OCI-M1 (cell line): ENCODE measurements at places on chromosomes 2 and 18.

DNA sequence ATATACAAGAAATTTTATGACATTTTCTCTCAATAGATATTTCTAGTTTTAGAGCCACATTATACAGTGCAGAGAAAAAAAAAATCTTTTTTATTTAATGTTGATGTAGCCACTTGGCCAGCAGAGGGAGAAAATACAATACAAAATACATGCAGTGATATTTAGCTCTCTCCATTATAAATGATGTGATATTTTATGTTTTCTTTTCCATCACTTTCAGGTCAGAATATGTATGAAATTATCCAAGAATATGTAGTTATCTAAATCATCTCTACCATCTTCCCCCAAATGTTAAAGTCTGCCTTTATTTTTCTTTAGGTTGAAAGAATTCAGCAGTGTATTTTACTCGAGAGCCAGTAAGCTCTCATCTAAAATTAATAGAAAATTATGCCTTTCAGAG is 533.6 kb upstream of the FSHR start:
- DNase-seq: peak; percentile 24

DNA sequence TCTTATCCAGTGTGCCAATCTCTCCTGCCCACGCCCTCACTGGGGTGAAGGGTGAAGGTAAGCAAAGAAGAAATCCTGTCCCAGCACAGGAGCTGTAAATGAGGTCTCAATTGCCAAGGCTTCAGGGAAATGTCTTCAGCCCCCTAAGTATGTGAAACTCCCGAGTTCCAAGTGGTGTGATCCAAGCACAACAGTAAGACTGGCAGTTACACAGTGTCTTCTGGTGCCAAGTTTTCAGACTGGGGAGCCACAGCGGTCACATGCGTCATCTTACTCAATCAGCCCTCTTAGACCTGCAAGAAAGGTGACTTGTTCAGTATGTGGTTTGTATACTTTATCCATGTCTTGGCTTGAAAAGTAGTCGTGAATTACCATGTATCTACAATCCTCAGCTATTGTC is 55.0 kb upstream of the SPRED2 start:
- DNase-seq: no peak

DNA sequence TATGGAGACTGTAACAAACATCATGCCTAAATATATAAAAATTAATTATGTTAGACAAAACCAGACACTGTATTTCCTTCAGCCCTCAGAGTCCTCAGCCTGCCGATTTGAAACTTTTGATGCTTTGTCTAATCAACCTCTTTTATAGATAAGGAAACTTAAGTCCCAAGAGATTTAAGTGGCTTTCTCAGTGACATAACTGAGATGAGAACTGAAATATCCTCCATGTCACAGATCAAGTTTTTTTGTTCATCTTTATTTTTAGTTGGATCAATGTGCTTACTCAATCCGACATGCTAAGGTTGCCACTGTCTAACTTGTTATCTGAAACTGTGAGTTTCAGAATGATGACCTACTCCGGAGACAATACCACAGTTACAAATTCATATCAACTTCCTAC is 72.3 kb downstream of the BARD1 start:
- no peak for DNase-seq

GRCh38 chr18:59715445-59715844 is 18.2 kb upstream of the CCBE1 start:
- DNase-seq: no peak

- DNase-seq: no peak
Observed at GRCh38 chr2:136067897-136068580, 49.9 kb downstream of the CXCR4 start.

- DNase-seq: no peak
Observed at GRCh38 chr2:10444463-10444862, 3.7 kb downstream of the ODC1 start.

DNA sequence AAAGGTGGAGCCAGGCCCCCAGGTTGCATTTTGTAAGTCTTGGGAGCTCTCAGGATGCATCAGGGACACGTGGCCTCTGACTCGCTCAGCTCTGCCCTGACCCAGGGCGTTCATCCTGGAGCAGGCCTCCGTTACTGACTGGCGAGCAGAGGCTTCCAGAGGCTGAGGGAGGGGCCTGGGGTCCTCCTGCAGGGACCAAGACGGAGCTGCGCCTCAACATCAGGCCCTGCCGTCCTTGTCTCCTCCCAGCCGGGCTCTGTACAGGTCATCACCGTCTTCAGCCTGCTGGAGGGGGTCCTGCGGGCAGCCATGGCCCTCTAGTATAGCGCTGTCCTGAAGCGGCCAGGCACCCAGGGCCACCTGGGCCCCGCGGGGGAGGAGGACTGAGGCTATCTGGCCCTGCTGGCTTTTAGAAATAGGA is 10.2 kb upstream of the ALPP start:
- DNase-seq: no peak

DNA sequence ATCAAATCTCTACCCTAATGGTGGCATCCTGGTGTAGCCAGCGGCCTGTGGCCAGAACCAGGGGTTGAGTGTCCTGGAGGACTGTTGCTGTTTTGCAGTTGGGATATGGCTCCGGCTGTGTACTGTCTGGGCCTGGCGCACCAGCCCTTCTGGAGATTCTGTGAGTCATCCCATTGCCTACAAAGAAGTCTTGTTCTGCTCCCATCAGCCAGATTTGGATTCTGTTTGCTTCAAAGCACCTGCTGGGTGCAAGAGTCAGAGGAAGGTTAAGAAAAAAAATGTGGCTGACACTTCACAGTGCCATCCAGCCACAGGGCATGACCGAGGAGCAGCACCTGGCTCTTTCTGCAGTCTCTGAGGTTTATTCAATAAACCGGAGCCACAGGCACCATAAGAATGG is 41.0 kb upstream of the ASAP2 start:
- DNase-seq: no peak

DNA sequence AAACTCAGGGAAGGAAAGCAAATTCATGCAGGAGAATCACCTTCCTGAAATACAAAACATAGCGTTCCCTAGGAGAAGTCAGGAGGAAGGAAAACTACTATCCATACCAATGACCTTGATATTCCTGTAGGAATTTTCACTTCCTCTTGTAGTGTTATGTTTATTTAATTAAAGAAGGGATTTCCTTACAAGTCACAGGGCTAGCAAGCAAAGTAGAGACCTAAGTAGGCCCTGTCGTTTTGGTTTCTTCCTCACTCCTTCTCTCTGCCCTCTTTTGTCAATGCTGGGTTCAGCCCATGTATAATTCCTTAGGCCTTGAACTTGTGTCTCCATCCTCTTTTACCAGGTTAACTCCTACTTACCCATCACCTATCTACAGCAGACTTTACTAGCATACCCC is 435.2 kb upstream of the LRATD1 start:
- no peak for DNase-seq

DNA sequence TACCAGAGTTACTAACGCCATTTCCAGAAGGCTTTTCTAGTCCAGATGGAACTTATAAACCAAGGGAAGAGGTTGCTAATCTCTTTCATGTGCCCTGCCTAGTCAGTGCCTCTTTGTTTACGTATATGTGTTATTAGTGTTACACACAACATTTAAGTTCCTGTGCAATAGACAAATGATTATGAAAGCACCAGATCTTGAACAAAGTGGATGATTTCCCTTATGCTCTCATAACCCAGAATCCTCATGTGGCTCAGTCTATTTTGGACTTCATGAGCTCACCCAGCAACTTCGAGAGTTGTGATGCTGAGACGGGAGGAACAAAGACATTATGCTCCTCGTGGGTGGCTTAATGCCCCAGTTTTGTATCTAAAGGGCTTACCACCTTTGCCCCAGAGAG is 214.4 kb upstream of the SP5 start:
- no peak for DNase-seq

GRCh38 chr2:104929663-104930062 is 75.7 kb downstream of the POU3F3 start:
- no peak for DNase-seq

DNA sequence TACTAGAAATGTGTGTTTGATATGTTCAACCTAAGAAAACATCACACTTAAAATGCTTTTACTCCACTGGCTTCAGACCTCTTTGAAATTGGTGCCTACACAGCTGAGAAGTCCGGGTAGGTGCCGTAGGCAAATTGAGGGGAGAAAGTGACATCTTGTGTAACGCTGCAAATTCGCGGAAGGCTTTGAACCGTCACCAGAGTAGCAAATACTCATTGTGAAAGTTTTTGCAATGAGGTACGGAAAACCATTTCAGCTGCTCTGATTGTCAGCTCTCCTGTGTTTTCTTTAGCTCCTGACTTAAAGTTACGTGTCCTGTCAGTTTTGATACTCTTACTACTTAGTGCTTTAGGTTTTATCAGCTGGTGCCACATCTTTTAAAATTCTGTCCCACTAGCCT is 224.5 kb downstream of the FAM210A start:
- DNase-seq: no peak

DNA sequence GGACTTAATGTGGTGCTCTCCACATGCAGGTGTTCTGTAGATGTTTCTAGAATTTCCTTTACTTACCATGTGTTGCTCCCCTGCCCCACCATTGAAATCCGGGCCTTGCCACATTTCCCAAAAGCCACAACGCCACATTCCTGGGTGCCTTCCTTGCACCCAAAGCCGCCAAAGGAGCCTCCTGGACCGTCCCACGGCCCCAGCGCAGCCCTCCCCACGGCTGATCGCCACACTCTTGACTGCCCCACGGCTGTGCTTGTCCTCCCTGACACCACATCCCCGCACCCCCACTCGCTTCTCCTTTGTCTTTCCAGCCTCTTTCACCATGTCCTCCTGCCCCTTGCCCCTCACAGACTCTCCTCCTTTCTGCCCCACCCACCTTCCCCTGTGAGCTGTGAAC is 40.2 kb upstream of the CHMP1B start:
- DNase-seq: no peak

GRCh38 chr2:12819721-12820120 is 103.0 kb downstream of the TRIB2 start:
- DNase-seq: peak; percentile 94

- no peak for DNase-seq
Observed at GRCh38 chr18:74541703-74542555, 7.6 kb downstream of the CNDP1 start.

DNA sequence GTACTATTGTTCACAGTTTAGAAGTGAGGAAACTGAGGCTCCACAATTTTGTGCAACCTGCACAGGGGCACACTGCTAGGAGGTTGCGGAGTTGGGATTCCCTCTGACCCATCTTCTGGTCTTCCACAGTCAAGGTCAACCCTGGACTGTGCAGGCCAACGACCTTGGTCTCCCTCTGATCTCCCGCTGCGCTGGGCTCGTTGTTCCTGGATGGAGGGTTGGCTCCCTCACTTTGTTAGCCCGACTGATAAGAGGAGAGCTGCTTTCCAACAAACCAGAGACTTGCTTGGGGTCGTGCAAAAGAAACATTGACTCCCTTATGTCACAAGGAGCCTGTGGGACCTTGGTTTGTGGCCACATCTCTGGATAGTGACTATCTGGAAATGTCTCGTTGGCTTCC is 187.6 kb downstream of the MYCN start:
- DNase-seq: no peak

- DNase-seq: peak; percentile 17
Observed at GRCh38 chr2:102637358-102637757, 18.0 kb downstream of the SLC9A2 start.

DNA sequence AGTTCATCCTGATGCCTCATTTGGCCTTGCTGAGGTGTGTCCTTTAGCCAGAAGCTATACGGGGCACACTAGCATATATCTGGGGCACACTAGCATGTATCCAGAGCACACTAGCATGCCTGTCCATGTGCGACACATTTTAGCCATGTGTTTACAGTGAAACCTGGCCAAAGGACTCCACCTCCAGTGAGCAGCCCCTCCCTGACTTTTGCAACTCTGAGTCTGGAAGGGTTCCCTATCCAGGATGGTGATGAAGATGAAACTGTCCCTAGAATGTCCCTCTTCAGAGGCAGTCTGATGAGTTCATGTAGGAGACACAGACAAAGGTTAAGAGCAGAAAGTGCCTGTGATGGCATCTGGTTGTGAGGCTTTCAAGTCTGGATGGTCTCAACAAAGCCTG is 61.4 kb upstream of the LGALSL start:
- no peak for DNase-seq

GRCh38 chr2:79713131-79713785 is 200.4 kb downstream of the CTNNA2 start:
- DNase-seq: no peak

GRCh38 chr2:237835372-237835771 is 24.1 kb upstream of the RAMP1 start:
- DNase-seq: no peak

GRCh38 chr2:65430603-65431420 is 1.6 kb downstream of the SPRED2 start:
- DNase-seq: peak; percentile 82

- DNase-seq: no peak
Observed at GRCh38 chr2:36223259-36223658, 132.3 kb upstream of the CRIM1 start.

DNA sequence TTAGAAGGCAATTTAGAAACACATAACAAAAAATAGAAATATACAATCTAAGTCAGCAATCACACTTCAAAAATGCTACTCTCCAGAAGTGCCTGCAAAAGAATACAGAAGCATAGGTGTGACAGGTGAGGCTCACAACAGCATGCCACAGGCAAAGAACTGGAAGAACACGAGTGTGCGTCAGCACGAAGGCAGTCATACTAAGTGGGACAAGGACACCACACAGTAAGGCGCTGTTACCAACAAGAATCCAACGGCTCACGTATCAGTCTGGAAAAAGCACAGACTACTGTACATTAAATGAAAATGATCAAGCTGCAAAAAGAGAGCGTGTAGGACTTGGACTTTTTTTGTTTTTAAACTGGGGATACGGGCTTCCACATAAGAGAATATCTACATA is 18.7 kb downstream of the HDLBP start:
- DNase-seq: no peak

- no peak for DNase-seq
Observed at GRCh38 chr2:166972002-166972401, 83.7 kb downstream of the XIRP2 start.

DNA sequence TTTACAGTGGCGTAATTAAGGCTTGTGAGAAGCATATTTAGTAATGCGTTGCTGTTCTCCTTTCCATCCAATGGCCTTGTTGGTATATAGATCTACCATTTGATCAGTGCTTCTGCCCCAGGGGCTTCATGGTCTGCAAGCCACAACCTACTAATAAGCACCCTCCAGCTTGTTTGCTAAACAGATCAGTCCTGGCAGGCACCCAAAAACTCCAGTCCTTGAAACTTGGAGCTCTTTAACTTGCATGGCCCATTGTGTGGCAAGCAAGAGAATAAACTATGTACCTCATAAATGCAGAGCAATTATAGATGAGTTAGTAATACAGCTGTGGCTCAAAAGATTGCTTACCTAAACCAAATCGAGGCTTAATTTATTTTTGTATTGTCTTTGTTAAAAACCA is 158.5 kb downstream of the FTCDNL1 start:
- DNase-seq: no peak

GRCh38 chr2:110677080-110677479 is 783 bp downstream of the BUB1 start:
- peak; percentile 49 for DNase-seq

- peak; percentile 21 for DNase-seq
Observed at GRCh38 chr2:226575928-226576327, 223.7 kb downstream of the IRS1 start.

DNA sequence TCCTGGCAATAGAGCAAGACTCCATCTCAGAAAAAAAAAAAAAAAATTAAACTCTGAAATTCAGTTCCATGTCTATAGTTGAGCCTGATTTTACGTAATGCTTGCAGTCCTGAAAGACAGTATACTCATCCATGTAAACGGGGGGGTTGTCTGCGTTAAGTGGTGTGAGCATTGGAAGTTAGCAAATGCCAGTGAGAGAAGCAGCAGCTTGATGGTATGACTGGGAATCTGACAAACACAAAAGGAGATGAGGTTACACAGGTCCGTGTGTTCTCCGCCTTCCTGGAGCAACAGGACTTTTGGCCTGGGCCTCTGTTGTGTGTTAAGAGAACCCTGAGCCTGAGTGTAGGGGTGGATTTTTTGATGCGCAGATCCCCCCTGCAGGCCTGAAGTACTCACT is 82.9 kb downstream of the PRKCE start:
- DNase-seq: no peak
